ENCODE measurements at places on chromosomes 16 and 17.

DNA sequence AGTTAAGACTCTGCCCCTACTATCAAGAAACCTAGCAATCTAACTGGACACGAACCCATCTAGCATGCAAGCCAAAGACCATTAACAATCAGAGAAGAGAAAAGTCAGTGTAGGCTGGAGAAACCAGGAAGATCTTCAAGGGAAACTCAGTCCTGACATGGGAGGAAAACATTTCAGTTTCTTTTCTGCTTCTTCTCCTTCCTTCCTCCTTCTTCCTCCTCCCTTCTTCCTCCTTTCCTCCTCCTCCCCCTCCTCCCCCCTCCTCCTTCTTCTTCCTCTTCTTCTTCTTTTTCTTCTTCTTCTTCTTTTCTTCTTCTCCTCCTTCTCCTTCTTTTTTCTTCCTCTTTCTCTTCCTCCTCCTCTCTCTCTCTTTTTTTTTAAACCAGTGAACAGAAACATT is 29.6 kb upstream of the SHISA9 start:
- DNase-seq: no peak

- no peak for DNase-seq
These were observed 3.4 kb downstream of the MRTFB start for GRCh38 chr16:14074544-14074943.

- DNase-seq: no peak
These were observed 14.3 kb downstream of the PIEZO1 start for GRCh38 chr16:88770461-88771293.

- DNase-seq: no peak
These were observed 5.0 kb downstream of the MLLT6 start for GRCh38 chr17:38709864-38710603.

DNA sequence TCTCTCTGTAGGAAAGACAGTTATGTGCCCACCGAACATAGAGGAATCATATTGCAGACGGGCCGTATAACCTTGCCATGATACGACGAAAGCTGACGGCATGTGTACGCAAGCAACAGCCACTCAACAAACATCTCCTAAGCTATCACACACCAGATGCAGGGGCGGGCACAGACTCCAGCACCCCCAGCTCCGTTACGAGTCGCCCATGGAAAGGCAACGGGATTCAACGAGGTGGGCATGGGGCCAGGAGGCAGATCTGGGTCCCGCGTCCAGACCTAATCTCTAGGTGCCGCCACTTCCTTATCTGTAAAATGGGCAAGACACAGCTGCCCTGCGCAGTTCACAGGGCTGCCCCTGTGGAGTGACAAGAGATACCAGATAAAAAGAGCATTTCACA is 35.6 kb downstream of the ABR start:
- no peak for DNase-seq

- no peak for DNase-seq
These were observed 10.5 kb downstream of the PDILT start for GRCh38 chr16:20393801-20394577.

All from mesenteric fat pad (tissue), 1 donor.